ENCODE measurements at places on chromosomes 6 and 20.
A peak's percentile ranks its signal among the peaks of the same experiment; 100 is the strongest.

GRCh38 chr6:170424604-170425126, 118.1 kb downstream of the FAM120B start:
- DNase-seq: no peak

- DNase-seq: peak; percentile 60
Measured at GRCh38 chr6:85641897-85642773, 551 bp downstream of the SYNCRIP start.

DNA sequence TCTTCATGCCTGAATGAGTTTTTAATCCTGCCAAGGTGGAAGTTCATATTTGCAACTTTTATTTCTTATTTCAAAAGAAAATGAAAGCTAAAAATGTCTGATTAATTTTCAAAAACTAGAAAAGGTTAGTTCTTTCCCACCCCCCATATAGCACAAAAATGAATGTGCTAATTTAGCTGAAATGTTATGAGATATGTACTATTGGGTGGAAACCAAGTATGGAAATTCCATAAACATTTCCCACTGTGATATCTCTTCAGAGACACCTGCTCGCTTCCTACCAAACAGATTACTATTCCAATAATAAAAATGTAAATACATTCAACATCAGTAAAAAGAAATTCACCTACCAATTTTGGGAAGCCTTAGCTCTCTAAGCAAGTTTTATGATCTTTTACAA, 678.6 kb upstream of the ID4 start:
- DNase-seq: no peak

- DNase-seq: no peak
Measured at GRCh38 chr6:3650959-3651697, 100.4 kb downstream of the PXDC1 start.

DNA sequence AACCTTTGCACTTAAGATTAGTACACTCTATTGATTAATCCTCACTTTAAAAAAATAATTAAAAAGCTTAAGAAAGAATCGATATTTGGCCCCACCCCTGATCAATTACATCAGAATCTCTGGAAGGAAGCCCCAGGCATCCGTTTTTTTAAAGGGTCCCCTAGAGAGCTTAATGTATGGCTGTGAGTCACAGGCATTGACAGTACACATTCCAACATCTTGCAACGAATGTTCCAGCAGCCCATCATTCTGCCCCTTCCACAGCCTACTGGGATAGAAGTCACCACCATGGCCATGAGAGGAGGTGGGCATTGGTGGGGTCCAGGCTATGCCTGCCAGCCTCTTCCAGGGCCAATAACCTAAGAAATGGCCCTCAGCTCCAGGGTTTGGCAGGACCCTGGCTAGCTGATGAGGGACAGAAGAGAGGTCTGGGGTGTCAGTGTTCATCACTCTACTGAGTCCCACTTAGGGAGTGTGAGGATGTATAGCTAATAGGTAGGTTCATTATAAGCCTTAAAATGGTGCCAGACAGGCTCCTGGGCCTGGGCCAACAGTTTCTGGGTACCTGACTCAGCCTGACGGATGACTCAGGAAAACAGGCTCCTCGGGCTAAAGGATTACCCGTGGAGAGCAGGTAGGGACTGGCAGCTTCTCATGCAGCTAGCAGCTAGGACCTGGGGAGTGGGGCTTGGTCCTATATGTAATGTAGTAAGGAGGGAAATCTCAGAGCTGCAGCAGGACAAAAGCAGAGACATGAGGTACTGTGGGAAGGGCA, 40.4 kb downstream of the MDGA1 start:
- no peak for DNase-seq

GRCh38 chr20:55533632-55534031, 471.7 kb downstream of the CBLN4 start:
- DNase-seq: no peak

- DNase-seq: no peak
Measured at GRCh38 chr20:20365480-20366161, 2.3 kb upstream of the INSM1 start.

GRCh38 chr6:42407379-42407778, 44.3 kb downstream of the TRERF1 start:
- DNase-seq: no peak
